Camera-type eye (tissue), 1 donor: ENCODE measurements at places on chromosomes 6 and 20. TPM values are rescaled to one million over a fixed set of nuclear protein-coding genes. Genes with fewer than 3 reads are reported as not detected.

EDN3 gene
- 45.3 TPM for total RNA-seq

OR10C1 gene
- total RNA-seq: not detected

UNC93A gene
- total RNA-seq: not detected

PRDM13 gene
- 16.6 TPM for total RNA-seq

ABHD16B gene
- total RNA-seq: not detected

NFATC2 gene
- 5.1 TPM for total RNA-seq

RIPOR3 gene
- total RNA-seq: 10.4 TPM

EPPIN gene
- not detected for total RNA-seq

CFB gene
- total RNA-seq: 14.6 TPM

EEF1E1 gene
- total RNA-seq: 38.6 TPM

ZNF76 gene
- total RNA-seq: 34.7 TPM

RIMS1 gene
- 56.7 TPM for total RNA-seq

ULBP2 gene
- total RNA-seq: 1.8 TPM

MAD2L1BP gene
- total RNA-seq: 37.4 TPM

CABLES2 gene
- total RNA-seq: 7.4 TPM

MUC22 gene
- 0.11 TPM for total RNA-seq

SOBP gene
- 23.9 TPM for total RNA-seq

MICA gene
- total RNA-seq: 9.9 TPM

RBM39 gene
- total RNA-seq: 668 TPM

CTSZ gene
- 85.2 TPM for total RNA-seq

ARMC2 gene
- total RNA-seq: 10.3 TPM

KCNK17 gene
- total RNA-seq: 0.33 TPM

SEL1L2 gene
- 0.60 TPM for total RNA-seq

CDH4 gene
- total RNA-seq: 12.0 TPM

TOX2 gene
- 3.3 TPM for total RNA-seq

POU5F1 gene
- not detected for total RNA-seq

MCHR2 gene
- total RNA-seq: not detected

GSTA2 gene
- not detected for total RNA-seq

OPN5 gene
- total RNA-seq: 0.33 TPM

OOEP gene
- total RNA-seq: not detected

CST5 gene
- not detected for total RNA-seq

MED20 gene
- 24.9 TPM for total RNA-seq

CLPSL2 gene
- not detected for total RNA-seq

DYNLT2 gene
- 6.4 TPM for total RNA-seq

BANF2 gene
- total RNA-seq: not detected

CCM2L gene
- total RNA-seq: 4.8 TPM

DLK2 gene
- 2.6 TPM for total RNA-seq

TREML2 gene
- 0.27 TPM for total RNA-seq

SSTR4 gene
- not detected for total RNA-seq

HLA-F gene
- total RNA-seq: 24.5 TPM

NKAPL gene
- total RNA-seq: 2.4 TPM

VGLL2 gene
- total RNA-seq: 2.8 TPM

ITPR3 gene
- 9.6 TPM for total RNA-seq

TMEM217 gene
- total RNA-seq: 0.44 TPM

CGA gene
- not detected for total RNA-seq

FAM83C gene
- total RNA-seq: 0.16 TPM

OR12D1 gene
- total RNA-seq: not detected

MYL9 gene
- total RNA-seq: 15.0 TPM

SLC12A5 gene
- total RNA-seq: 31.2 TPM

ZBP1 gene
- not detected for total RNA-seq

ASIP gene
- 1.9 TPM for total RNA-seq

NNAT gene
- 237 TPM for total RNA-seq

PLCB4 gene
- 73.8 TPM for total RNA-seq

TNXB gene
- 129 TPM for total RNA-seq

TJAP1 gene
- 24.7 TPM for total RNA-seq

COL11A2 gene
- 39.0 TPM for total RNA-seq

CRIP3 gene
- not detected for total RNA-seq

FOXA2 gene
- not detected for total RNA-seq
